ENCODE measurements at places on chromosomes 4 and X. TPM values are rescaled to one million over a fixed set of nuclear protein-coding genes. Genes with fewer than 3 reads are reported as not detected.

Gene ATP11C
- 30.4 TPM for total RNA-seq

Gene ART3
- 0.25 TPM for total RNA-seq

Gene XPNPEP2
- not detected for total RNA-seq

Gene ETNPPL
- not detected for total RNA-seq

Gene ZDHHC15
- 0.27 TPM for total RNA-seq

Gene PRDM5
- 11.7 TPM for total RNA-seq

Gene GUCY1A1
- total RNA-seq, result 3.1 TPM

Gene FGF13
- total RNA-seq, result 15.1 TPM

Gene CXCR3
- total RNA-seq, result not detected

Gene VSIG4
- not detected for total RNA-seq

Gene ATP1B4
- not detected for total RNA-seq

Gene STATH
- total RNA-seq, result 0.29 TPM

Gene LNX1
- total RNA-seq, result 4.2 TPM

Gene P2RY10
- not detected for total RNA-seq

Gene RWDD4
- 32.3 TPM for total RNA-seq

Gene UGT2B11
- total RNA-seq, result not detected

Gene RPL10
- total RNA-seq, result 5,829 TPM
